Activated T-cell treated with anti-CD3 and anti-CD28 coated beads, Interleukin-2, amount 50 U/mL, for 4 hours (primary cell): ENCODE measurements at places on chromosomes 7 and 10. TPM values are rescaled to one million over a fixed set of nuclear protein-coding genes. Genes with fewer than 3 reads are reported as not detected.

Gene ST8SIA6
- 0.33 TPM for total RNA-seq

Gene MAGI2
- total RNA-seq, result 0.16 TPM

Gene SPDYE1
- not detected for total RNA-seq

Gene GIMAP6
- total RNA-seq, result 14.8 TPM

Gene EGFR
- 0.11 TPM for total RNA-seq

Gene CFTR
- total RNA-seq, result 0.05 TPM

Gene ITIH5
- not detected for total RNA-seq

Gene ZNF239
- total RNA-seq, result 8.3 TPM

Gene PRPS1L1
- total RNA-seq, result not detected

Gene PFKP
- total RNA-seq, result 253 TPM

Gene SLC35B4
- total RNA-seq, result 24.9 TPM

Gene ANKRD1
- total RNA-seq, result not detected

Gene YAE1
- 11.3 TPM for total RNA-seq

Gene CRTAC1
- not detected for total RNA-seq

Gene SOSTDC1
- not detected for total RNA-seq

Gene STEAP1
- total RNA-seq, result 0.66 TPM

Gene CBLL1
- 45.9 TPM for total RNA-seq

Gene OPN1SW
- total RNA-seq, result not detected

Gene PHTF2
- 24.8 TPM for total RNA-seq

Gene ASB10
- total RNA-seq, result not detected

Gene VAX1
- not detected for total RNA-seq

Gene CHRM2
- total RNA-seq, result 0.22 TPM

Gene FAM200A
- 6.6 TPM for total RNA-seq

Gene SPDYE6
- not detected for total RNA-seq

Gene HABP2
- not detected for total RNA-seq

Gene PILRA
- 0.38 TPM for total RNA-seq

Gene NPVF
- not detected for total RNA-seq

Gene PFKFB3
- 68.8 TPM for total RNA-seq

Gene GPR26
- not detected for total RNA-seq

Gene NPSR1
- total RNA-seq, result not detected

Gene BEND7
- total RNA-seq, result not detected

Gene NUTM2D
- 2.1 TPM for total RNA-seq
